Stimulated activated CD4-positive, alpha-beta T cell treated with anti-CD3 and anti-CD28 coated beads, Interleukin-2, amount 100 ng/mL, for 24 hours (primary cell): ENCODE measurements at places on chromosomes 12 and 14.

DNA sequence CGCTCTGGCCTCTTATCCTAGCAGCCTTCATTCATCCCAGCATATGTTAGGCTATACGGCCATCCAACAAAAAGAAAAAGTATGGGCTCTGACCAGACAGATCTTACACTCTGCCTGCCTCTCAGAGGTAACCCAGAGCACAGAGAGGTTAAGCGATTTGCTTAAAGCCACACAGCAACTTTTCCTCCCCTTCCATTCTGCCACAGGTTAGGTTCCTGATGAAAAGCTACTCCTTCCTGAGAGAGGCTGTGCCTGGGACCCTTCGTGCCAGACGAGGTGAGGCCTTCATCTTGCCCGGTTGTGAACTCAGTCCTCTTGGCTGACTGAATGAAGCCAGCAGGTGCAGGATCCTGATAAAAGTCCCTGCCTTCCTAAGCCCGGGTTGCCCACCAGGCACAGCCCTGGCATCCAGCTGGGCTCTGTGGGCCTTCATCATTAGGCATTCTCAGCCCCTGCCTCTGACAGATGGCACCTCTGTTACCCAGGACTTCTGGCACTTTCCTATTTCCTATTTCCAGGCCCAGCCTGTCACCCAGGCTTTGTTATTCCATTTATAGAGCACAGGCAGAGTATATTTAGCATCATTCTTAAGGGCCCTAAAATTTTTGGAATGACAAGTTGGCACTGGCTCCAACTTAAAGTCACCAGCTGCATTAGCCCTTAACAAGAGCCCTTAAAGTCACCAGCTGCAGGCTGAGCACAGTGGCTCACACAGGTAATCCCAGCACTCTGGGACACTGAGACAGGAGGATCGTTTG is 12.8 kb downstream of the SOAT2 start:
- DNase-seq, result no peak

DNA sequence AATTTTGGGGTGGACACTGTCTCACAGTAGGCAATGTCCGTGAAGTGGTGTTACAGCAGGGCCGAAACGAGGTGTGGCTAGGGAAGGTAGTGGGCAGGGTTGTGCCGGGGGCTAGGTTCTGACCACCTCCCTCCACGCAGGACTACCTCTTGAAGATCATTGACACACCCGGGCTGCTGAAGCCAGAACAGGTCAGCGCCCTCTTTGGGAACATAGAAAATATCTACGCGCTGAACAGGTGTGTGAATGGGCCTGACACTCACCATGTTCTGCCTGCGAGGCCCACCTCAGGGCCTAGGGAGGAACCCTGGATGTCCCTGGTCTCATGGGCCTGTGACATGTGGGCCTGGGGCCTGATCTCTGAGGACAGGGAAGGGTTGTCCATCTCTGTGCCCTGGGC is 24.6 kb downstream of the PLEKHG3 start:
- DNase-seq, result no peak

GRCh38 chr12:31783996-31784645 is 55.3 kb upstream of the AMN1 start:
- DNase-seq, result no peak

DNA sequence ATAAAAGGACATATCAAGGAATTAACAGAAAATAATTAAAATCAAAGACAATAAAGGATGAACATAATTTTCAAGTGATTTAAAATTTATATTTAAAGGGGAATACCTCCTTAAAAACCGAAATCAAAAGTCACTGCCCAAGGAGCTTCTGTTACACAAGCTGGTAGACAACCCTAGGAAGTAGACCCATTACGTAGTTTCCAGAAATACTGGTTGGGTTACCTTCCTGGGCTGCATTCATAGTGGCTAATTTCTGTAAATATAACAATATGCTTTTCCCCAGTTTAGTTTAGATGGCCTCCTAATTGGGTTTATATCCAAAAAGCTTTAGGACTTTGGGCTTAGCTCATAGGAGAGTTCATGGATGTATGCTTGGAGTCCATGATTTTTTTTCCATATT is 2.1 kb upstream of the EDDM3A start:
- no peak for DNase-seq

DNA sequence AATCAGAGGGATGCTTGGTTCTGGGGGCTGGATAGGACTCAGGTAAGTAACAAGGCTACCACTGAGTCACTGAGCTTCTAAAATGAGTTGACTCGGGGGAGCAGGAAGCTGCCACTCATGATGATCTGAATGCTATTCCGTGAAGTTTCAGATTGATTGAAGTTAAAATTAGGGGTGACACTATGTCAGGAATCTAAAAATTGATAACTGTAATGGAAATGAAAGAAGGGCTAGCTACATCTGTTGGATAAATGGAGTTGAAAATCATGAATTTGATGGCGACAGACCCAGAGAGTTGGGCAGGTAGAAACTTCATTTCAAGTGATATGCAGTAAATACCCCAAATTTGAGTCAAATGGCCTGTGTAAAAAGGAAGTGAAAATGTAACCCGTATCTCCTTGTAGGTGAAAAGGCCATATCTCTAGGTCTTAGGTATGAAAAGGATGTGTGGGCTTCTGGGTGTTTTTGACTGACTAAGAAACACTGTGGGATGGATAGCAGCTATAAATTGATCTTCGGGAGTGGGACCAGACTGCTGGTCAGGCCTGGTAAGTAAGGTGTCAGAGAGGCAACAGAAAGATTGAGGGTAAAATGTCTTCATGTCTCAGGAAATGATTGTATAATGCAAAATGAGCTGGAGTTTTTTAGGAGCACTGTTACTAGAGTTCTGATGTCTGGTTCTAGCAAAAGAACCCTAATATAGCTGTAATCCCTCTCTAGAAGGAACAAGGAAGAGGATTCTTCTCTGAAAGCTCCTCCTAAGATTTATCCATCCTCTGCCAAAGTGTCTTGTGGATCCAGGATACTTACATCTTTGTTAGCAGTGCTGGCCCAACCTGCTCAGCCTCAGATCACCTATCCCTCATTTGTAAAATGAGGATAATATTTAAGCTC is 57.3 kb downstream of the DAD1 start:
- no peak for DNase-seq
